ENCODE measurements at places on chromosomes 3 and 15. TPM values are rescaled to one million over a fixed set of nuclear protein-coding genes. Genes with fewer than 3 reads are reported as not detected.

ESYT3 gene
- 0.09 TPM for total RNA-seq

GRCh38 chr3:68904064-68904463 is 28.3 kb downstream of the TAFA4 start:
- H3K4me1 ChIP-seq: no peaks in the 10 kb centered on the region
- no peak for DNase-seq
- no peak overlapping the region for H3K4me3 ChIP-seq
- peaks cover 10% of the 10 kb centered on the region for H3K27me3 ChIP-seq

C3orf85 gene
- not detected for total RNA-seq

GRCh38 chr3:108500728-108501127 is 9.7 kb downstream of the MYH15 start:
- H3K4me1 ChIP-seq: peaks cover 2% of the 10 kb centered on the region
- H3K36me3 ChIP-seq: no peaks in the 10 kb centered on the region
- no peak overlapping the region for H3K27ac ChIP-seq
- H3K27me3 ChIP-seq: peaks cover 6% of the 10 kb centered on the region
- no peak overlapping the region for H3K4me3 ChIP-seq
- no peak for DNase-seq

SEMA3B gene
- 0.30 TPM for total RNA-seq

PLSCR2 gene
- not detected for total RNA-seq

GRCh38 chr15:93932164-93932776 is 299.1 kb upstream of the MCTP2 start:
- peaks cover 12% of the 10 kb centered on the region for H3K4me1 ChIP-seq
- DNase-seq: no peak
- no peak overlapping the region for H3K4me3 ChIP-seq
- no peak overlapping the region for H3K27ac ChIP-seq
- H3K36me3 ChIP-seq: no peaks in the 10 kb centered on the region

PCLAF gene
- 59.9 TPM for total RNA-seq

SMCO1 gene
- total RNA-seq: not detected

DNA sequence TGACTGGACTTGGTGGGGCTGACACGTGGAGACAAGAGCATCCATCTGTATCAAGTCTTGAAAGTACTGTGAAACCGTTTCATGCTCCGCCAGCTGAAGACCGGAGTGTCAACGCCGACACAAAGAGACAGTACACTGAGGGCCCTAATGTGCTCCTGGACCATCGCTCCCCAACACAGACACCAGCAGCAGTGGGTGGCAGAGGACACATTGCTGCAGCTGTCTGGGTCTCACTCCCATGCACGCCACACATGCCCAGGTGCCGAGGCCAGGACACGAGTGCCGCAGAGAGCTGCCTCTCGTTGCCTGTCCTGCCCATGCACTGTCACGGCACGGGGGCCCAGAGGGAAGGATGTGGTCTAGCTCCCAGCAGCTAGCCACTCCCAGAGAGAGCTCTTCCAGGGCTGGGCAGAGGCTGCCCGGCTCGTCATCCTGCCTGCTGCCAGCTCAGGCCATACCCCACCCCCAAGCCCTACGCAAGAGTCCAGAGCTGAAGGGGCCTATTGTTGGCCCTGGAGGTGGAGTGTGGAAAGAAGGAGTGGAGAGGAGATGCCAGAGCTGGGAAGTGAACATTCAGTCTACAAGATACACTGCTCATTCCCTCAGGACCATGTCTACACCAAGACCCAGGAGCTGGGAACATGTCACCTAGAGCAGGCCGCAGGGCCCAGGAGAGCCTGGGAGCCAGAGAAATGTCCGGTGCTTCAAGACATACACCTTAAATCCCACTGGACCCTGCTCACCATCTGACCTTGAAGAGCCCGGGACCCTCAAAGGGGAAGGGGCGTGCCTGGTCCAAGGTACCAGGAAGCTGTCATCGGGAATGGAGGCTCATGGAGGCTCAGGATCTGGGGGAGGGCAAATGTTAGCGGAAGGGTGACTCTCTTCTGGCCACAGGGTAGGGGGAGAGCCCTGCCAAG is 7.7 kb downstream of the TNK2 start:
- H3K36me3 ChIP-seq: peaks cover 33% of the 10 kb centered on the region
- H3K27ac ChIP-seq: peak overlapping the region; percentile 67
- no peaks in the 10 kb centered on the region for H3K27me3 ChIP-seq
- peaks cover 73% of the 10 kb centered on the region for H3K4me1 ChIP-seq
- H3K4me3 ChIP-seq: peak overlapping the region; percentile 41
- peak; percentile 49 for DNase-seq

DNA sequence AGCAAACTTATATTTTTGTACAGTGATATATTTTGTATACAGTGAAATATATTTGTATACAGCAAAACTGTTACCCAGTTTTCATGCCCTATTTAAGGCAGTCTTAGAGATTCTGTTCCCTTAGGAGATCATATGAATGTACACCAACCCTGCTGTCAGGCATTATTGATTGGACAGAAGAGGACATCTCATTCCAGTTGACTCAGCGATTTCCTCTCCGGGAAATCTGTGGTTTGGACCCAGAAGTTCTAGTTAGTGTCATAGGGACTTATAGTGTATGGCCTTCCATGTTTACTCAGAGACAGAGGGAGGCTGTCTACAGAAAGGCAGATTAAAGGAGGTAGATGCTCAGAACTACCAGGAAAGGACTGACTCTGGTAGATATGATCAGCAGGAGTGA is 318.8 kb upstream of the KCNMB2 start:
- H3K27ac ChIP-seq: no peak overlapping the region
- H3K36me3 ChIP-seq: no peaks in the 10 kb centered on the region
- no peaks in the 10 kb centered on the region for H3K27me3 ChIP-seq
- H3K4me1 ChIP-seq: no peaks in the 10 kb centered on the region

SAMD7 gene
- total RNA-seq: not detected

SLC27A2 gene
- total RNA-seq: 99.5 TPM

TRPM1 gene
- total RNA-seq: not detected

DNA sequence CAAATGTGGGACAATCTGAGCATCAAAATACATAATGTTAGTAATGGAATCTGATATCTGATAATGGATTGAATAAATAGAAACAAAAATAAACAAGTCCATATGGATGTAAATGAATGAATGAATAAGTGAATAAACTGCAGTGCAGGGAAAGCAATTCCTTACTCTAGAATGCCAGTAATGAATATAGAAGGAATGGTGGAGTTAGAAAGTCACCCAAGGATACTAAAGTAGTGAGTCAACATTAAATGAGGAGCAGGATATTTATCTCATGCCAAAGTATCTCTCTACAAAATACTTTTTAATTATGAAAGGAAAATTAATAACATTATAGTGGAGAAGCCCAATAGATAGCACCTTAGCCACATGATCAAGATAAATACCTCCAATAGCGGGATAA is 300.3 kb downstream of the FEZF2 start:
- no peak for DNase-seq
- H3K4me3 ChIP-seq: no peak overlapping the region
- H3K27me3 ChIP-seq: no peaks in the 10 kb centered on the region
- H3K36me3 ChIP-seq: no peaks in the 10 kb centered on the region
- no peak overlapping the region for H3K27ac ChIP-seq

DNA sequence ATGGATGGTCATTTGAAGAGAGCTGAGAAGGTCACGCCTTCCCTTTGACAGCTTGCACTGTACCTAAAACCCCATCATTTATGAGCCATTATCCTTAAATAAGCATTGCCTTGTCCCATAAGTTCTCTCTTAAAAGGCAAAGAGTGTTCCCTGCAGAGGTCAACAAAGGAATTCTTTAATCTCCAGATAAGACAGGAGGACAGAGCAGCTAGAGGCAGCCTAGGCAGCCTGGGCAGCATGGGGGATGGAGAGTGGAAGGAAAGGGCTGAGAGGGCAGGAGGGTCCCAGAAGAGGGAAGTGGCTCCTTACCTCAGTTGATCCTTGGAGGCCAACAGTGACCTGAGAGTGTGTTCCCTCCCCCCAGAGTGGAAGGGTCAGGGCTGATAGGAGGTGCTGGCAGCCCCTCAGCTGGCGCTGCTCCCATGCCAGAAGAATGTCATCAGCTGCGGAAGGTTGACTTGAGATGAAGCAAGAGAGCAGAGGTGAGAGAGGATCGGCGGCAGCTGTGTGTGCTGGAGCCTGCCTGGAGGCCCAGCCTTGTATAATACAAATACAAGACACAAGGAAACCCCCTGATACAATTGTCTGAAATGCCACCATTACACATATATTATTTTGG is 12.8 kb downstream of the KBTBD13 start:
- DNase-seq: no peak
- H3K4me3 ChIP-seq: no peak overlapping the region
- no peaks in the 10 kb centered on the region for H3K4me1 ChIP-seq
- H3K27me3 ChIP-seq: peaks cover 3% of the 10 kb centered on the region

Data from activated T-helper 2 cell treated with anti-CD3 and anti-CD28 coated beads, Interferon-gamma antibody, Interleukin-2, Interleukin-4, amounts not matched to agents 10 μg/mL and 5 μg/mL and 100 μg/mL, durations not matched to agents 14 hours and 24 hours and 36 hours (primary cell).